ENCODE measurements at places on chromosomes 3 and 15.

DNA sequence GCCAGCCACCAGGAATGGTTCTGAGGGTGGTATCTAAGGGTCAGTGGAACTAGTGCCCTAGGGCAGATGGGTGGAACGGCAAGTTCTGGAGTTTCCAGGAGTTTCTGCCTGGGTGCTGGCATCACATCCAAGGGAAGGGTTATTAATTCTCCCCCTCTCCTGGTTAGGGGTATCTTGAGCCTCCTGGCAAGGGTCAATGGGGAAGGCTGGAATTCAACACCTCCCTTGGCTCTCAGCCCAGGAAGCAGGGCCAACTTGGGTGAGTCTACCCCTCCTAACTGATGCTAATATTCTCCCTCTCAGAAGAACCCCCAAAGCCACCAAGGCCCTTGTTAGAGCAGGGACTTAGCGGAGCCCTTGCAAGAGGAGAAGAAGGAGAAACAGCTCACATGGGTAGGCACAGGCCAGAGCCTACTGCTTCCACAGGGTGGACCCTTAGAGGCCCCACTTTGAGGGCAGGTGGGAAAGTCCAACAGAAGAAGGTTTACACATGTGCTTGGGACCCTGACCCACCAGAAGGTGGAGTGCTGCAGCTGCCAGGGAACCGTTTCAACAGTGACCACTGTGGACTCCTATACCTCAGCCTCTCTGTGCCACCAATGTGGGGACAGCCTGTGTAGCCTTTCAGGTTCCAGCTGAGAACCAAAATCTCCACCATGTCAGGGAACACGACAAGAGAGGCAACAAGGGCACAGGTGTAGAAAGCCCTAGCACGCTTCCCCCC, 3.3 kb downstream of the TMEM115 start:
- no peak for DNase-seq

- DNase-seq, result no peak
These were observed 89.8 kb upstream of the RARB start for GRCh38 chr3:25338158-25338725.

DNA sequence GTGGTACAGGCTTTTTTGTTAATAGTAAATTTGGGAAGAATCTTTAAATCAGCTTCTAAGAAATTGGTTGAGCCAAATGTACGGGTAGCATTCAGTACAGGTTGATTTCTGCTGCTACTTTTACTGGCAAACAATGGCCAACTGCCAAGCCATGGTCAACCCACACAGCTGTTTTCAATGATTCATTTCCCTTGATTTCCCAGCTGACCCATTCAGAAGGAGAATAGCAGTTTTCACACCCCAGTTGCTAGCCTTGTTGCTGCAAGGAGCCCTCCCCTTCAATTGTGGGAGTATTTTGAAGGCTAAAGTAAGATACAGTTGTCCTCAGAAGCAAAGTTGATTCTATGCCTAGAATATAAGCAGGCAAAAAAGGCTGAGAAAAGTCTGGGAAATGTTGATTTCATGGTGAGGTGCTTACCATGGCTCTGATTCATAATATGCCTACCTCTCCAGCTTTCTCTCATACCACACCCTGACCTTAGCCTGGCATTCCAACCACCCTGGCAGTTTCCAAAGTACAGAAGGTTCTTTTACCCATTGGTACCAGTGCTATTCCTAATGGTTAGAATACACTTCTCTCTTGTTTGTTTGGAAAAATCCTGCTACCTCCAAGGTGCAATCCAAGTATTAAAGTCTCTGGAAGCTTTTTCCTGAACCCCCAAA, 320.3 kb upstream of the TGFBR2 start:
- DNase-seq, result no peak

- DNase-seq, result no peak
These were observed 38.0 kb downstream of the SUCNR1 start for GRCh38 chr3:151911462-151911861.

DNA sequence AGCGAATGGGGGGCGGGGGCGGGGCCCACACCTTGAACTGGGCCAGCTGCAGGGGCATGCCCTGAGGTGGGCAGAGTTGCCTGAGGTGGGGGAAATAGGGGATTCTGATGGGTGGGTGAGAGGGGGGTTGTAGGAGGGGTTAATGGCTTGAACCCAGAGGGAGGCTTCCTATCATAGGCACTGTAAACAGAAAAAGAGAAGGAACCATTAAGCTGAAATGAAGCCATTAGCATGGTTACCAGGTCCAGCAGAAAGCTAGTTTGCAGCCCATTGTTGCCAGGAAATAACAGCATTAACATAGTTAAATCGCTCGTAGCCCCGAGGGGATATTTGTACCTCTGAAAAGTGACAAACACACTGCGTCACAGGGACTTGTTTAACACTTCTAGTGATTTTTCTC, 29.0 kb downstream of the ETV5 start:
- DNase-seq, result no peak

DNA sequence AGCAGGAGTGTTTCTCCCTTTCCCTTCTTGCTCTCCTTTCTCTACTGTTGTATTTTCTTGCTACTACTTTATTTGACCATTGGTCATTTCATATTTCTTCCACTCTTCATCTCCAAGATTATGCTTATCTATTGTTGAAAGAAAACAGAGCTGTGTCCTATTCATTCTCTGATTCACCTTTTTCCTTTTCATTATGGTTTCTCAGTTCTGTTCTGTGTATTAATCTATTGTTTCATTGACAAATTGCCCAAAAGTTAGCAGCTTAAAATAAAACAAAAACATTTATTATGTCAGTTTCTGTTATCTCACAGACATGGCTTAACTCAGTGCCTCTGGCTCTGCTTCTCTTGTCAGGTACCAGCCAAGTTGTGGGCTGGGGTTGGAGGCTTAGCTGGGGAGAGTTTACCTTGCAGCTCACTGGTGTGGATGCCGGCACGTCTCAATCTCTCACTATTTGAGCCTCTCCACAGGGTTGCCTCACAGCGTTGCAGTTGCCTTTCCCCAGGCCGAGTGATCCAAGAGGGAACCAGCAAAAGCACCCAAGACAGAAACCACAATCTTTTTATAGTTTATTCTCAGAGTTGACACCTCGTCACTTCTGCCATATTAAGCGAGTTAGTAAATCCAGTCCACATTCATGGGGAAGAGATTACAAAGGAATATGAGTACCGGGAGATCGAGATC, 36.9 kb upstream of the FILIP1L start:
- DNase-seq, result no peak

GRCh38 chr15:99433026-99433756, 132.6 kb upstream of the MEF2A start:
- DNase-seq, result no peak

- no peak for DNase-seq
These were observed 36.1 kb downstream of the PBRM1 start for GRCh38 chr3:52649461-52650210.

DNA sequence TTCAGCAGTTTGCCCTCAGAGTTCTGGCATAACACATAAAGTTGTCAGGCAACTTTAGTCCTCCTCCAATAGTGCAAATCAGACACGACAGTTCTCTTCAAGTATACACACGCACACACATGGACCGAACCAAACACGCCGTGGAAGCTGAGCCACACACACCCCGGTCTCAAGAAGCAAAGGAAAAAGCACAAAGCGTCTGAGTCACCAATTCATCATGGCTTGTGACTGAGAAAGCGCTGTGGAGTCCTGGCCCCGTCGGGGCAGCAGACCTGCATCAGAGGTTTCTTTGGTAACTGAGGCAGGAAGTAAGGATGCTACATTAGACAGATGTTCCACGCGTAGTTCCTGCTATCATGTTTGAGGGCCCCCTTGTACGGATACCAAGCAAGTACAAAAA, 85.7 kb downstream of the VGLL4 start:
- DNase-seq, result no peak

DNA sequence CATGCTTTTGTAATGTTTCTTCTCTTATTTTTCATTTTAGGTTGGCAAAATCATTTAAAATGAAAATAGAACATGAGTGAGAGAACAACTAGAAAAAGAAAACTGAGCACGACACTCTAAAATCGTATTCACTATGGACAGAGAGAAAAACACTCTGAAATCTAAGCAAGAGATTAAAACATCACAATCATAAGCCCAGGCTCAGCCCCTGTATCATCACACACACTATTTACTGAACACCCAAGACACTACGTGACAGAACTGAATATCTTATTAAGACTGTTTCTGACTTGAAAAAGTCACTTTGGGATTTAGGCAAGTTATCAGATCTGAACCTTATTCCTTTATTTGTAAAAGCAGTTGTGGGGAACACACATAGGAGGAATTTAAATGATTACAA, 82.6 kb upstream of the PLXND1 start:
- DNase-seq, result no peak

DNA sequence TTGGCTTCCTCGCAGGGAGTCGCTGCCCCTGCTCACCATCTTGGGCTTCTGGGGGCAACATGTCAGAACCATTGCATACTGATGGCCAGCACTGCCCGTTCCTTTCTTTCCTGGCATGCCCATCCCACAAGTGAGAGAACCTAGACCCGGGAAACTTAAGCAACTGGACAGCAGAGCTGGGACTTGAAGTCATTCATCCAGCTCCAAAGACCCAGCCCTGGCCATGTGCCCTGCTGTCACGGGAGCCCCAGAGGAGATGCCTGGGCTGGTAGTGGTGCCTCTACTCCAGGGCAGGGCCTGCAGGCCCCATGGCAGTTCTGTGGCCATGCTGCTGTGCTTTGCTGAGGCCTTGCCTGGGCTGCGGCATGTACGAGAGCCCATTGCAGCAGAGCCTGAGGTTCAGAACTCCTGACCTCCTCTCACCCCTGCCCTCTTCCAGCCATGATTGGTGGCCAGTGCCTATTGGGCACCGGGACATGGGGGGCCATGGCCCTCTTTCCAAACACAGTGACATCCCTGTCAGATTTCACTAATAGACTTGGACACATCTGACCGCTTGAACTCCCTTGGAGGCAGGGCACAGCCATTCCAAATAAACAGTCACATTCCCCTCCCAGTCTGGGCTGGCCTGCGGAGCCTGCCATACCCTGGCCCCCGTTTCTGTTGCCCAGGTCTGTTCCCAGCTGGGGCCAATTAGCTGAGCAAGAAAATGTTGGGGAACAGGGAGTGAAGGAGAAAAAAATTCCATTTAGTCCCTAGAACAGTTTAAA, 115.9 kb downstream of the EEFSEC start:
- DNase-seq, result no peak

GRCh38 chr3:106323586-106323985, 454.8 kb upstream of the CBLB start:
- no peak for DNase-seq

- no peak for DNase-seq
These were observed 5.8 kb downstream of the ITIH1 start for GRCh38 chr3:52783211-52783555.

DNA sequence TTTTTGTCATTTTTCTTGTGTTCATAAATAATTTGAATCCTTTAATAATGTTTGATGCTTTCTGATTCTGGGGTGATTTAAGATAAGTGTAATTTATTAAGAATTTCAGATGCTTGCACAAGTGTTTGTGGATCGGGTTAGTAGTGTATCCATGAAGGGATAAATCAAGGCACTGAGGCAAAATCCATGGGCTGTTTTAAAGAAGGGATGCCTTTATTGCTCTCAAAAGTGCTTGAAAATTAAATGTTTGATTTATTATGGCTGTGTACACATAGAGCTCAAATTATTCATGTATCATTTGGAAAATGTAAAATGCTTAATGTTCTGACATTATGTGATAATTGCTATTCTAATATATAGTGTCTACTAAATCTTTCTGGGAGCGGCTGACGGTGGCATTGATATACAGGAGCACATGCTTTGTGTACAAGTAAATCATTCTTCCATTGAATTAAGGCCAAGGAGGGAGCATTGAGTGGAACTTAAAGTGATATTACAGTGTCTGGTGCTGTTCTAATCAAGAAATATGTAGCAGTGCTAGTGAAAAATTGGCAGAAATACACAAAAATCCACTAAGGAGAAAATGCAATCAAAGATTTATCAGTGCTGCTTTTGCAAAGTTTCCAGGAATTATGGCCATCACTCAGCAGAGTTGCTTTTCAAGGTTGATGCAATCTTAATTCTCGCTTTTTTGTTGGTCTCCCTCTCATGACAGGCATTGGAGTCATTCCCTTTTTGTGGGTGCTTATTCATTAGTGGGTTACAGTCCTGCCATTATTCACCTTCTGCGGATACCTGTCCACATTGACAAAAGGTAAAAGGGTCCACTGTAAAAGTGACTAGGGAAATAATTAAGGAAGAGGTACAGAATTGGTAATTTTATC, 181.6 kb downstream of the MFSD1 start:
- DNase-seq, result no peak

- DNase-seq, result no peak
These were observed 33.0 kb downstream of the MBNL1 start for GRCh38 chr3:152301745-152302181.

GRCh38 chr3:196932600-196932999, 9.7 kb downstream of the NCBP2 start:
- DNase-seq, result no peak

DNA sequence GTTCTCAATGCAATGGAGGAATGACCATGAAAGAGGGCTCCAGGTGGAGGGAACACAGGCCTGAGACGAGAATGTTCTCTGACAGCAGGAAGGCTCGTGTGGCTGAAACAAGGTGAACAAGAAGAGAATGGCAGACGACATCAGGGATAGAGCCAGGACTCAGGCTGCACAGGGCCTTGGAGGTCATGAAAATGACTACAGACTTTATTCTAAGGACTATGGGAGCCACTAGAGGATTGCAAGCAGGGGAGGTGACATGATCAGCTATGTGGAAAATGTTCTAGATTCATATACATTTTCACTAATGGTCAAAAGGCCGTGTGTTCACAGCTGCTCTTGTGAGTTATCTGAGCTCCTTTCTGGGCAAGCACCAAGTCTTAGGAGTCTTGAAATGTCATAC, 78.2 kb downstream of the TAFA4 start:
- no peak for DNase-seq

GRCh38 chr15:58682234-58682633, 67.3 kb downstream of the ADAM10 start:
- no peak for DNase-seq

GRCh38 chr3:48723725-48724124, 6.7 kb upstream of the IP6K2 start:
- no peak for DNase-seq

- no peak for DNase-seq
These were observed 296.6 kb downstream of the SUCLG2 start for GRCh38 chr3:67357610-67358458.

- DNase-seq, result no peak
These were observed 14.5 kb downstream of the TIGIT start for GRCh38 chr3:114308377-114308776.

GRCh38 chr3:87173776-87174175, 53.3 kb upstream of the CHMP2B start:
- DNase-seq, result no peak
